Memory B cell (primary cell): ENCODE measurements at places on chromosomes 4 and X.
A peak's percentile ranks its signal among the peaks of the same experiment; 100 is the strongest.

DNA sequence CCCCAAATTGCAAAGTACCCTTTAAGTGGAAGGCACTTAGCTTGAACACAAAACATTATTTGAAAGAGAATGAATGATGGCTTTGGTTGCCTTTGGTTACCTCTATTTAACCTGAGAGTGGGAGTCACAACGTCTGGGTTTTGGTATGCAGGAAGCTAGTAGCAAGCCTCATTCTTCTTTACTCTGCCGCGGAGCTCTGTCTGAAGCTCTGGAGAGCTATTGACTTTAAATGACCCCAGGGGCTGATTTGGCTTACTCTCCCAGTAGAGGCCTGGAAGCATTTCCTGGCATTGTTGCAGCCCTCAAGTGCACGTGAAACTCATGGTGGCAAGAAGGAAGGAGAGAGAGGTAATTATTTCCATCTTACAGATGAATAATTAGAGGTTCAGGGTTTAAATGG is 81.8 kb upstream of the MAGEA4 start:
- DNase-seq, result no peak

- DNase-seq, result no peak
Measured at GRCh38 chr4:159012381-159012780, 90.5 kb upstream of the RAPGEF2 start.

DNA sequence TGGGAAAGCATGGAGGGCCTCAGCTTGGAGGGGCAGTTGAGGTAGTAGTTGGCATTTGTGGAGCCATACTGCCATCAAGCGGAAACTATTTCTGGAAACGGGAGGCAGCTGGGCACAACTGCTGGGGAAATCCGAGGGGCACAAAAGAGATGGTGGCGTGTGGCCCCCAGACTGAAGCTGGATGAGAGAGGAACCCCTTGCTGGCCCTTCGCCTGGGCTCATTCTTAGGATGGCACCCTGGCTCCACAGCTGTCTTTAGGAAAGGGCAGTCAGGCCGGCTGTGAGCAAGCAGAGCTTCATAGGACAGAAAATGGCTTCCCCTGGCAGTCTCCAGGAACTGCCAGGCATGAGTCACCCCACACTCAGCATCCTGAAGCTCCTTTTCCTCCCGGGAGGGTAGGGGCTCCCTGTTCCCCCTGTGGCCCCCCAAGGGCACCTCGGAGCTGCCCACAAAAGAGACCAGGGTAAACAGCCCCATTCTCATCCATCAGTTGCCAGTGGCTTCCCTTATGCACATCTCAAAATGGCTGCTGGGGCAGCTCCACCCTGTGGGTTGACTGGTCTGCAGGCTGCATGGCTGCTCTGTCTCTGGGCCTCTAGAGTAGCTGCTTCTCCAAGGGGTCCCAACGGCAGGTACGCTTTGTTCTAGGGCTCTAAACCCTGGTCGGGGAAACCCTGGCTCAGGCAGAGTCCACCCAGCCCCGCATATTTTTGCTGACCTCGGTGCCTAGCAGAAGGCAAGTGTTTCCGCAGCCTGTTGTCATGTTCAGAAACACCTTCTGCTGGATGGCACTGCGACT is 64.7 kb downstream of the NBDY start:
- DNase-seq, result no peak

- no peak for DNase-seq
Measured at GRCh38 chrX:105820247-105820646, 2.1 kb upstream of the NRK start.

- DNase-seq, result no peak
Measured at GRCh38 chrX:137034508-137034872, 695 bp upstream of the GPR101 start.

DNA sequence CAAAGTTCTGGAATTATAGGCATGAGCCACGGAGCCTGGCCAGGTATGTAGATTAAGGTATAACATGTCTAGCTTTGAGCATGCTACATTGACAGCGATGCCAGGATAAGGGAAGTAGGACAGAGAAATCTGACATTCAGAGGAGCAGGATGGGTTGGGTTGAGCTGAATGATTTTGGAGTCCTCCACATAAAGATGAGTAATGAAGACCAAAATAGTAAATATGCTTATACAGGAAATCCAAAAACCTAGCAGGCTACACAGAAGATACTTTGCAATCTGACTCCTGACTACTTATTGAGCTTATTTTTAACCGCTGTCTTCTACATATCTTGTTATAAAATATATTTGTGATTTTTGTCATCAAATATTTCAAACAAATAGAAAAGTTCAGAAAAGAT is 69.7 kb downstream of the PDGFC start:
- no peak for DNase-seq

DNA sequence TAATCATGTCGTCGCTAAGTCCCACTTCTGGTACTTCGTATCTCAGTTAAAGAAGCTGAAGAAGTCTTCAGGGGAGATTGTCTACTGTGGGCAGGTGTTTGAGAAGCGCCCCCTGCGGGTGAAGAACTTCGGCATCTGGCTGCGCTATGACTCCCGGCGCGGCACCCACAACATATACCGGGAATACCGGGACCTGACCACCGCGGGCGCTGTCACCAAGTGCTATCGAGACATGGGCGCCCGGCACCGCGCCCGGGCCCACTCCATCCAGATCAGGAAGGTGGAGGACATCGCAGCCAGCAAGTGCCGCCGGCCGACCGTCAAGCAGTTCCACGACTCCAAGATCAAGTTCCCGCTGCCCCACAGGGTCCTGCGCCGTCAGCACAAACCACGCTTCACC is 11.3 kb downstream of the PNCK start:
- peak; percentile 49 for DNase-seq

DNA sequence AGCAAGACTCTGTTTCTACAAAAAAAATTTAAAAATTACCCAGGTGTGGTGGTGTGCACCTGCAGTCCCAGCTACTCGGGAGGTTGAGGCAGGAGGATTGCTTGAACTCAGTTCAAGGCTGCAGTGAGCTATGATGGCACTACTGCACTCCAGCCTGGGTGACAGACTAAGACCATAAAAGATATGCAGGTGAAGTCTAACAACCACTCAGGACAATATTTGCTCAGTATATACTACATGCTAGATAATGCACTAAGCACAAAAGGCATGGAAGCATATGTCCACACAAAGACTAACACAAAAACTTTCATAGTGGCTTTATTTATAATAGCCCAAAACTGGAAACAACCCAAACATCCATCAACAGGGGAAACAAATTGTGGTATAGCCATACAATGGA is 57.7 kb upstream of the TXK start:
- DNase-seq, result no peak

DNA sequence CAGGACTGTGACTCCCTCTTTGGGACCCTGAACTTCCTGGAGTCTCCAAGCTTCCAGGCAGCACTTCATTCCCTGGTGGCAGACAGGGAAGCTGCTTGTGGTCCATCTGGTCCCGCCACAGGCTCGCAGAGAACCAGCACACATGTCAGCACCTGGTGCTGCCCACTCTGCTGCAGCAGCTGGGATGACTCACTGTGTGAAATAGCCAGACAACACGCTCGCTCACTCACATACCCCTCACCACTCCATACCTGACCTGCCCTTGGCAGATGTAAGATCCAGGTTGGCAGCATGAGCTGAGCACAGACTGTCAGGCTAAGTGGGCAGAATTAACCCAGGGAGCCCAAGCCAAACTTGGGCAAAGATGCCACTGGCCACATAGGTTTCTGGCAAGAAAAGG is 613.5 kb downstream of the PCDH18 start:
- DNase-seq, result no peak

GRCh38 chr4:142274137-142274536 is 572.0 kb downstream of the INPP4B start:
- DNase-seq, result no peak

DNA sequence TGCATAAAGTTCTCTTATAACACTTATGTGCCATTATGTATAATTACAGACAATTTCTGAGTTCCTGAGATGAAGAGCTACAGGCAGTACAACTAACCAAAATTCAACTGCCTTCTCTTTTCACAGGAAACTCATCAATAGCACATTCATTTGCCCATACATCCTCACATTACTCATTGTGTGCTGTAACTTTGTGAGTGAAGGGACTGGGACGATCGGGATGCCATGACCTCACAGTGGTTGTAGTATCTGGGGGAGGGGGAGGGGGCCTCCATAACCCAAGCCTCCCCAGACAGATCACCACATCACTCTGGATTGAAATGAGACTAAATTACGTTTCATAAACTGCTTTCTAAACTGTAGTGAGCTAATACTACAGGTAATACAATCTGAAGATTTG is 60.7 kb downstream of the ABCG2 start:
- DNase-seq, result no peak

DNA sequence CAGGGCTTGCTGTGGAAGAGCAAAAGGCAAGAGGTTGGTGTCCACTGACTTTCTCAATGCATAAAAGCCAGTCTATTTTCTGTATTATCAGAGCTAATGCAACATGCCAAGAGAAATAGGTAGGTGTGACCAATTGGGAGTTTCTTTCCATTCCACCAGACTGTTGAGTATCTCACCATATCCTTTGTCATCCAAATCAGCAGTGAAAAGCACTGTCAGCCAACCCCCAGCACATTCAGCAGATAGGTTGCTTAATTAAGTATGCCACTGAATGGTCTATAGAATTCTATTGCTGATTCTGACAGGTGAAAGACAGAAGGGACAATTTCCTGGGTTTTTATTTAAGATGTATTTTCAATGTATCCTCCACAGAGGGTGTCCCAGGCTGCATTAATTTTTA is 139.8 kb downstream of the HS6ST2 start:
- DNase-seq, result no peak

DNA sequence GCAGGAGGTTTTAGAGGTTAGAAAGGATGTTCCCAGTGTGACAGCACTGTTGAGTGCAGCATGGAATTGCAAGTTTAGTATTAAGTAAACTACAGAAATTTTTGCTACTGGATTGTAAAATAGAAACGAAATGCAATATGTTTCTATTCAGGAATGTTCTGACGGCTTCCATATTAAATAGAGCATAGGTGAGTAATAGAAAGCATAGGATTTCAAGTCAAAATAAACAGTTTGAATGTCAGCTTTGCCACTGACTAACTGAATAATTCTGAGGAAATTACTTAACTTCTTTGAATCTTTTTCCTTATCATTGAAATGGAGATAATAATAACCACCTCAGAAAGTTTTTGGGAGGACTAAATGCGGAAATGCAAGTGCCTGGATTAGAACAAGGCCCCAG is 331.9 kb upstream of the GK2 start:
- DNase-seq, result no peak

- no peak for DNase-seq
Measured at GRCh38 chr4:158003212-158003611, 169.6 kb downstream of the GASK1B start.

GRCh38 chr4:84892950-84893349 is 73.5 kb downstream of the WDFY3 start:
- DNase-seq, result no peak

DNA sequence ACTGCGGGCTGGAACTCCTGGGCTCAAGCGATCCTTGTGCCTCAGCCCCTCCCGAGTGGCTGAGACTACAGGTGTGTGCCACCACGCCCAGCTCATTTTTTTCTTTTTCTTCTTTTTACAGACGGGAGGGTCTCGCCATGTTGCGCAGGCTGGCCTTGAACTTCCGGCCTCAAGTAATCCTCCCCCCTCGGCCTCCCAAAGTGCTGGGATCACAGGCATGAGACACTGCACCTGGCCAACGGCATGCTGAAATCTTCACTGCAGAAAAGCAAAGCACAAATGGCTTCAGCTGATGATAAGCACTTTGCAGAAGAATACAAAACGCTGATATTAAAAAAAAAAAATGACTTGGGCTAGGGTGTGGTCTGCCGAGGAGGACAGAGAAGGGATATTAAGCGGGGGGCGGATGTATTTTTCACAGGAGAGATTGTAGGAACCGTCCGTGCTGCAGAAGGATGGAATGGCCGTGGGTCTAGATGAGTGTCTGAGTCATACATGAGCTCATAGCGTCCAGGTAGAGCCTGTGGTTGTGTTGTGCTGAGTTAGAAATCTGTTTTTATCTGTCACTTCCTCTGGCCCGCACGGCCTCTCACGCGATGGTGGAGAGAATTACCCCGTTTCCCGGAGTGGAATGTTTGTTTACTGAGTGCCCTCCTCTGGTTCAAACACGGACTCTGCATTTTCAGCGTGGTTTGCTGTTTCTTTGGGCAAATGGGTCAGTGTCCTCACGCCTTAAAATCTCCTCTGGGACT is 8.5 kb upstream of the AKAP17A start:
- peak; percentile 14 for DNase-seq
